ENCODE measurements at places on chromosomes 12 and 14.

DNA sequence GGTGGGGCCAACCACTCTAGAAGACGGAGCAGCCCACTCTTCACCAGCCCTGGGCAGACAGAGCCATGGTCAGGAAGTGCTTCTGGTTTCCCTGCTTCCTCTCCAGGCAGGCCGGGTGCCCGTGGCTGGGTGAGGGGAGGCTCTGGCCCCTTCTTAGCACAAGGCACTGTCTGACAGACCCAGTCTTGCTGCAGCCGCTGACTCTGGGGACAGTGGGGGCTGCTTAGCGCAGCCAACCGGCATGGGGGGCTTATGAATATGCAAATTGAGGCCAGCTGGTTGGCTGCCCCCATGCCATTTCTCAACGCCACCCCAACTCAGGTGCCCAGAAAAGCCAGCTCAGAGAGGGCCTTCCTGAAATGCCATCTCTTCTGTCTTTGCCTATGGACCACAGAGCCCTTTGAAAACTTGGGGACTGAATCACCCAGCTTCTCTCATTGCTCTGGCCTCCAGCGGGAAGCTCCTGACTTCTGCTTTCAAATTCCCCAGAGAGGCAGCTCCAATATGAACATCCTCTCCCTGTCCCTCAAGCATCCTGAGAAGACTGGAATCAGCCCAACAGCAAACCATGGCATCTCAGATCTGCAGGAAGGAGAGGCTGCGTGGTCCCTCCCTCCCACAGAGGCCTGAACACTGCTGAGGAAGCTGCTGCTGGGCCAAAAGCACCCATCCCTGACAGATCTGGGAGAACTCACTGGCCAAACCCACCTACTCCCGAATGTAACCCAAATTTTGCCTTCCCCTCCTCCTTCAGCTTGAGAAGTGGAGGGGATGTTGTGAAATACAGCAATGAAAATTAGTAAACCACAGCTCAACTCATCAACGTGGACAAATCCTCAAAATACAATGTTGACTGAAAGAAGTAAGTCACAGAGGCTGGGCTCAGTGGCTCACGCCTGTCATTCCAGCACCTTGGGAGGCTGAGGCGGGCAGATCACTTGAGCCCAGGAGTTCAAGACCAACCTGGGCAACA, at the start of gene PROX2:
TSS of gene PROX2 (minus strand) at position 205 of the 973 bp plus-strand sequence. CDS start 12,311 bp downstream, outside the sequence.
- DNase-seq, result no peak

DNA sequence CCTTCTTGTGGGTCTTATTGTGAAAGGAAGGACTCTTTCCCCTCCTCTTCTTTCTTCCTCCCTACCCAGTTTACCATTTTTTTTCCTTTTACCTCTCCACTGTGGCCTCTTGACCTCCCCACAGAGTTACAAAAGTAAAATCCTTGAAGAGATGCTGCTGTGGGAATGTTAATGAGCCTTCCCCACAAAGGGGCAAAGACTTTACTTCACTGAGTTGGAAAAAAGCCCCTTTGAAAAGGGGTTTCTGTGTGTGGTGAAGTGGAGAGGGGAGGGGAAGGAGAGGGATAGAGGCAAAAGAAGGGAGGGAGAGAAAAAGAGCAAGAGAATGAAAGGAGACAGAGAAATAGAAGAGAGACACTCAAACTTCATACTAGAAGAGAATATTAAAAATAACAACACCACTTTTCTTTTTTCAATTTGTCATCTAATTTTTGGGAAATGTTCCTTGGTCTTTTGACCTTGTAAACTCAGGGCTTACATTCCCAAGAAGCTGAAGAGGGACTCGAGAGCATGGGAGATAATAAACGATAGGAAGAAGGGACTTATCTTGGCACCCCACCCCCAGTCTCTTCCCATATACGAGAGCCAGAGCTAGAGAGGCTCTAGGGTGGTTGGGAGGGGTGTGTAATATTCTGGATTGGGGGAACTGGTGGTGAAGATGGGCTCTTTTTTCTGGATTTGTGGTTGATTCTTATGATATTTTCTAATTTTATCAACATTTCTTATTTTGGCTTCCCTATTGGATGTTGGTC, 13.2 kb upstream of the SALL2 start:
- no peak for DNase-seq

DNA sequence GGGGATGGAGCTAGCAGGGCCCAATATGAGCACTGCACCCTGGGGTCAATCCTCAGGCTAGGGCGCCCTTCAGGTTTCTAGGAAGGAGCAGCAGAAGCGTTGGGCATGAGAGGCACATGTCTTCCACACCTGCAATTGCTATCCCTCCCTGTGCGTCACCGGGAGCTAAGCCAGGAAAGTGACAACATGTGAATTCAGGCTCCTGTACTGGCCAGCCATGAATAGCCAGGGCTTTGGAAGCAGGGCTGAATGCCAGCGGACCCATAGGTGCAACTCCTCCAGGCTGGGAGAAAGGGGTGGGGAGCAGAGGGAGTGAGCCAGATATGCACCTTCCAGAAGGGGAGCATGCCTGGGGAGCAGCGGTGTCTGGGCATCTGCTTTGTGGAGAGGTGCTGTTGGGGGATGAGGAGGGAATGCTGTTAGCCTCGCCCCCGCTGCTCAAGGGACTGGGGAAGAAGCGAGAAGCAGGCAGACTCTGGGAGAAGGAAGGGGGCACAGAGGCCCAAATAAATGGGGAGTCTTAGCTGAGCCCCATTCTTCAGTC, 6.1 kb downstream of the HOXC5 start:
- no peak for DNase-seq

GRCh38 chr14:30796707-30797106, 77.7 kb upstream of the COCH start:
- no peak for DNase-seq

DNA sequence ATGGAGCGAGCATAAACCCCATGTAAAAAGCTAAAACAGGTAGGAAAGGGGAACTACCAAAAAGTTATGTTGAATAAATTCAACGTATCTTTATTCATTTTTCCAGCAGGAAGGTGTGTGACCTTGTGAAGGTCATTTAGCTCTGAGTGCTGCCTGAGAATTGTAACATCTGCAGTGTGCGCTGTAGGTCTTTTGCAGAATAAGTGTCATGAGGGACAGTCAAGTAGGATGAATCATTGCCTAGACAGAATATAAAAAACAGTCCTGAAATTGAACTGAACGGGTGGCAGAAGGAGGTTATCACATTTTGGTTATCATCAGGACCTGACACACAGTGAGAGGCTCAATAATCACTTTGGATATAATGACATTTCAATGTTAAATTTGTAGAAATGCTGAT, 334.8 kb upstream of the NOVA1 start:
- DNase-seq, result no peak

DNA sequence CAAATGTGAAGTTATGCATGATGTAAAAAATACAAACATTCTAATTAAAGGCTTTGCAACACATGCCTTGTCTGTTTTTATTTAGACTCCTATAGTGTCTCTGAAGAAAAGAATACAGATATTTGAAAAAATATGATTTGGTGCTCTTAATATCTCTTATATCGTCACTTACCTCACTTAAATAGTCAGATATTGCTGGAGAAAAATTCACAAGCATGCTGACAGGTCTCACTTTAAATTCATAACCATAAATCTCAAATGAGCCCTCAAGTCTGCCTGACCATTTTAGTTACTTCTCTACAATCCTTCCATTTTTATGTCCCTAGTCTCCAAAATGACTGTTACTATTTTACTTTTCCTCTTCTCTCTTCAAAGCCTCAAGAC, 5.4 kb upstream of the YEATS4 start:
- no peak for DNase-seq

DNA sequence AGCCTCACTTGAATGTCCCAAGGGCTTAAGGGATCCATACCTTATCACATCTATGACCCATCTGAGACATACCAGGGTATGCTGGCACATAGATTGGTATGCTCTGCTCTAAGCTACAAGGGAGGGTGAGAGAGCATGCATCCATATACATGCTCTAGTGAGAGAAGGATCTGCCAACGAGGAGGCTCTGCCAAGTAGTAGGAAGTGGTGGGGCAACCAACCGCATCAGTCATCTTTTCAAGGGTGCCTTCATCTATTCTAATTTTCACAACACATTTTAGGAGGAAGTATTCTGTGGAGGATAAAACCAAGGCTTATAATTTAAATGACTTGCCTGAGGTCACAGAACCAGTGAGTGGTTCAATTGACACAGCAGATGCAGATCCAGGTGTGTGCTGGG, 6.6 kb upstream of the PPM1A start:
- DNase-seq, result no peak

DNA sequence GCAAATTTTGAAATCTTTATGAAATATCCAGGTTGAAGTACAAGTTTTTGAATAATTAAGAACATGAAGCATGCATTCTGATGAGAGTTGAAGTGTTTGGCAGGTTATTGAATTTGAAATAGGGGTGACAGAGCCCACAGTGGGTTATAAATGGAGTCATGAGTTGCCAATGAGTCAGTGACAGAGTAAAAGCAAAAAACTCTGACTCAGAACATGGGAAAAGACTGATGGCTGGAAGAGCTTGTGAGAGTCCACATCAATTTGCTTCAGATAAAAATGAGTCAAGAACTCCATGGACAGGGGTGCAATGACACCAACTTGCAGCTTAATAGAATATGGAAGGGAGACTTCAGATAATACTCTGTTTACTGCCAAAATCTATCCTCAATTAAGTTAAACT, 105.3 kb downstream of the SLC6A15 start:
- DNase-seq, result no peak

DNA sequence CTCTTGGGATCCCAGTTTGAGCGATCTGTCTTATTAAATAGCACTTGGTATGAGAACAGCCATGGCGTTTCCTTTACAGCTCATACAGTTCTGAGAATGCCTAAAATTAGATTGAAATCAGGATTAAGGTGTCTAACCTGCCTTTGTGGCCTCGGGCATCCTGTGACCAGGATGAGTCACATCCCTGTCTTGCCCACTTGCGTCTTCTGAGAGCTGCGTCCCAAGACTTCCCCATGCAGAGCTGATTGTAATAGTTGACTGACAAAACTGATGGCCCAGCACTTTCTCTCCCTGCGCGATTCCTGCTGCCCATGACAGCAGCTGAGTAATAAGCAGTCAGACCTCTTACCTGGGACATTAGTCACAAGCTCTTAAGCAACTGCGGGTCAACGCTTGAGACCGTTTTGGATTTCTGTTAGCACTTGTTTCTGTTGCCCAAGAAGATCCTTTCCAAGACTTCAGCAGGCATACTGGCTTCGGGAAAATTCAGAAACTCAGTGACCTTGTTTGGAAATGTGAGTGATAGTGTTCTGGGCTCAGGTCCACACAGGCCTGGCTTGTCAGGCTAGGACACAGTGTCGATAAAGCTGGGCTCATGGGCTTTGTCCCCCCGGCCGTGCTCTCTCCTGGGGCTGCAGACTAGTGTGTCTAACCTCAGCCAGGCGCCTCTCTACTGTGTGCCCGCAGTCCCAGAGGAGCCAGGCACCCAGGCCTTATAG, 169.9 kb upstream of the HIF1A start:
- DNase-seq, result no peak

DNA sequence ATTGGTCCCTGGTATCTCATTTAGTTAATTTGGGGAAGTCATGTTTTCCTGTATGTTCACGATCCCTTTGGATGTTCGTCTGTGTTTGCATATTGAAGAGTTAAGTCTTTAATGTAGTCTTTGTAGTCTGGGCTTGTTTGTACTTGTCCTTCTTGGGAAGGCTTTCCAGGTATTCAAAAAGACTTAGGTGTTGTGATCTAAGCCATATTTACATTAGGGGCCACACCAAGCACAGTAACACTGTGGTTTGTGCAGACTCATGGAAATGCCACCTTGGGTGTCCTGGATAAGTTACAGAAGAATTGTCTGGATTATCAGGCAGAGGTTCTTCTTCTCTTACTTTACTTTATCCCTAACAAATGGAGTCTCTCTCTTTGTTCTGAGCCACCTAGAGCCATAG, 380.3 kb downstream of the CCER1 start:
- no peak for DNase-seq

- DNase-seq, result no peak
Measured at GRCh38 chr12:14422516-14423230, 57.2 kb downstream of the ATF7IP start.

GRCh38 chr12:48602192-48602989, 32.5 kb upstream of the LALBA start:
- DNase-seq, result no peak

DNA sequence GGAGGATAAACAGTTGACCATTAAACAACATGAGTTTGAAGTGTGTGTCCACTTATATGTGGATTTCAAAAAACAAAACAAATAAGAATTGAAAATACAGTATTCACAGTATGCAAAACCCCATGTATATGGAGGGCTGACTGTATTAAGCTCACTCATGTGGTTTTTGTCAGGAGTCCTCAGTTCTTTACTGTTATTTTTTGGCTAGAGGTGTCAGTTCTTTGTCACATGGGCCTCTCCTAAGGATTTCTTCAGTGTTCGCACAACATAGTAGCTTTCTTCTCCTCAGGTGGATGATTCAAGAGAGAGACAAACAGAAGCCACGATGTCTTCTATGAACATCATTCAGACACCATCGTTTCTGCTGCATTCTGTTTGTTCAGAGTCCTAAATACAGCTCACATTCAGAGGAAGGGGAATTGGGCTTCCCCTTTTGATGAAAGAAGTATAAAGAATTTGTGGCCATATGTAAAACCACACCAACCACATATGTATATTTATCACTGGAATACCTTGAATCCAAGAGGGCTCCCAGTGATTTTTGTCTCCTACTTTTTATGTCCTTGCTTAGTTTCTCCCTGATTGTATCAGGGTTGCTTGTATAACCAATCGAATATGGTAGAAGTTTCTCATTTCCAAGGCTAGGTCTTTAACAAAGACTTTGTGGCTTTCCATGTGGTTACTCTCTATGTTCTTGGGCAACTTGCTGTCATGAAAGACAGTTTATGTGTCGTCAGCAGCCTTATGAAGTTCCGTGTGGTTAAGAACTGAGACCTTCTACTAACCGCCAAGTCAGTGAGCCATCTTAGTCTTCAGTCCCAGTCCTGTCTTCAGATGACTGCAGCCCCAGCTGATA, 18.9 kb downstream of the MNAT1 start:
- no peak for DNase-seq

GRCh38 chr14:43438056-43438455, 1069.0 kb downstream of the FSCB start:
- no peak for DNase-seq

DNA sequence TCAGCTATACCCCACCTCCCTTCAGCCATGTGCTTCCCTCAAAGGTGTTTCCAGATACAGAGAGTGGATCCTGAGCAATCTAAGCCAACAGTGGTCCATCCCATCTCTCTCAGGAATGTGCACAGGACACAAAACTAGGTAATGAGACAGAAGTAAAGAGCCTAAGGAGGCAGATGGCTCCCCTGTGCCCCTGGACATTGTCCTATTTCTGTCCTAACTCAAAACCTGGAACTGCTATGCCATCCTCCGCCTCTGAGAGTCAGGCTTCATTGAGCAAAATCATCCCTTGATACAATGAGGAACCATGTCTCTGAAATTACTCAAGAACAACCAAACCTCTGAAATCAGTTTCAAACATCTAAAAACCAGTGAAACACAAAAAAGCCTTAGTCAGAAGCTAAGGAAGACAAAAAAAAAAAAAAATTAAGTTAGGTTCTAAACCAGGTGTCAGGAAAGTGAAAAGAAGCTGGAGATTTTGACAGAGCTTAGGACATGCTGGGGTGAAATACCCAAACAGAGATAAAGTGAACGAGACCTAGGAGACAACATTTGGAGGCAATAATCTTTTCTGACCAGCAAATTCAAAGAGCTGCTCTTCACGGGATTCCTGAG, 200.3 kb upstream of the PLEKHG7 start:
- no peak for DNase-seq
